ENCODE measurements at places on chromosomes 3 and 15. TPM values are rescaled to one million over a fixed set of nuclear protein-coding genes. Genes with fewer than 3 reads are reported as not detected.
A peak's percentile ranks its signal among the peaks of the same experiment; 100 is the strongest.

DNA sequence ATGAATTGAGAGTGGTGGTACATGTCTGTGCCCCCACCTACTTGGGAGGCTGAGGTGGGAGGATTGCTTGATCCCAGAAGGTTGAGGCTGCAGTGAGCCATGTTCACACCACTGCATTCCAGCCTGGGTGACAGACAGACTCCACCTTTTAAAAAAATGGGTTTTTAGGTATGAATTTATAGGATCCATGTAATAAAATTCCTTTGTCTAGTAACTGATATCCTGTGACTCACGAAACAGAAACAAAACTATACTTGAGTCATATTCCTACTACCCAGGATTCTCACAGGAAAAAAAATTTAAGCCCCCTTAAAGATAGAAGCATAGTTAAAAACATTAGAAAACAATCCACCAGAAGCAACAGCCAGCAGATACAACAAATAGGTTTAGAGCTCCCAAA lies 10.0 kb upstream of the CRTC3 start:
- H3K4me1 ChIP-seq, result no peaks in the 10 kb centered on the region
- no peak overlapping the region for H3K27ac ChIP-seq
- no peaks in the 10 kb centered on the region for H3K27me3 ChIP-seq
- H3K4me3 ChIP-seq, result no peak overlapping the region

GRCh38 chr3:53081318-53081717 lies 35.4 kb upstream of the SFMBT1 start:
- no peak overlapping the region for H3K4me3 ChIP-seq
- H3K27me3 ChIP-seq, result no peaks in the 10 kb centered on the region
- H3K4me1 ChIP-seq, result peaks cover 19% of the 10 kb centered on the region
- H3K27ac ChIP-seq, result no peak overlapping the region
- H3K36me3 ChIP-seq, result no peaks in the 10 kb centered on the region

DNA sequence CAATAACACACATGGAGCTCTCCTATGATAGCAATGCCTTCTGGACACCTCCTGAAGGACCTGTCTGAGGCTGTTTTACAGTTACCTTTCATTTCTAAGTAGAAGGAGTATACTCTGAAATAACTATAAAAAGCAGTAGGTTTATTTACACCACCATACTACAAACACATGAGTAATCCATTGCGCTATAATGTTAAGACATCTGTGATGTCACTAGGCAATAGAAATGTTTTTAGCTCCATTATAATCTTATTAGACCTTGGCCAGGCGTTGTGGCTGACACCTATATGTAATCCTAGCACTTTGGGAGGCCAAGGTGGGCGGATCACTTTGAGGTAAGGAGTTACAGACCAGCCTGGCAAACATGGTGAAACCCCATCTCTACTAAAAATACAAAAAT lies 24.7 kb downstream of the PXK start:
- H3K27ac ChIP-seq, result no peak overlapping the region
- no peak for DNase-seq
- H3K4me3 ChIP-seq, result no peak overlapping the region
- no peaks in the 10 kb centered on the region for H3K36me3 ChIP-seq
- no peaks in the 10 kb centered on the region for H3K4me1 ChIP-seq

DNA sequence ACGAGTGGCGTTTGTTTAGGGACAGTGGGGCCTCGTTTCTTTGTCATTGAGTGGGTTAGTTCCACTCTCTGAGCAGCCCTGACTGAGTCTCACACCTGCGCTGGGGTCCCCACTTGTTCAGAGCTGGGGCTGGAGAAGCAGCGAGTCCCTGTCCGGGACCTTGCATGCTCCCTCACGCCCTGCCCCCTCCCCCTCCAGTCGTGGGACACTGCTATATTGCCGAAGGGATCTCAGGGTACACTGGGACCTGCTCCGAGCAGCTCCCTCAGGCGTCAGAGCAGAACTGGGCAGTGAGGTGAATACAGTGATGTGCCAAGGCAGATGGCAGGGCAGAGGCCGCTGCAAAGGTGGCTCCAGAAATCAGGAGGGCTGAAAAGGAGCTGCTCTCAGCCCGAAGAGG lies 59.9 kb upstream of the KLF13 start:
- no peaks in the 10 kb centered on the region for H3K36me3 ChIP-seq
- H3K27me3 ChIP-seq, result no peaks in the 10 kb centered on the region
- peak; percentile 3 for DNase-seq

- H3K27ac ChIP-seq, result no peak overlapping the region
- no peak overlapping the region for H3K4me3 ChIP-seq
- no peaks in the 10 kb centered on the region for H3K36me3 ChIP-seq
- H3K4me1 ChIP-seq, result no peaks in the 10 kb centered on the region
- peaks cover 17% of the 10 kb centered on the region for H3K27me3 ChIP-seq
Measured at GRCh38 chr3:46378426-46378942, 7.7 kb downstream of the CCR5 start.

GRCh38 chr3:2511356-2511755 lies 412.7 kb downstream of the CNTN4 start:
- no peaks in the 10 kb centered on the region for H3K36me3 ChIP-seq
- no peak overlapping the region for H3K27ac ChIP-seq
- no peak for DNase-seq
- H3K27me3 ChIP-seq, result no peaks in the 10 kb centered on the region

The GOLGA6L10 gene
- 0.65 TPM for polyA plus RNA-seq

The LAMB2 gene
- polyA plus RNA-seq, result 474 TPM

Measured in hepatocyte (in vitro differentiated cells).